ENCODE measurements at places on chromosomes 11 and 22.

GRCh38 chr11:115760461-115761320 is 256.5 kb upstream of the CADM1 start:
- no peak for DNase-seq

- no peak for DNase-seq
Measured at GRCh38 chr11:33500861-33501479, 199.7 kb downstream of the C11orf91 start.

GRCh38 chr11:129951201-129951865 is 51.3 kb downstream of the PRDM10 start:
- DNase-seq, result no peak

- no peak for DNase-seq
Measured at GRCh38 chr22:42511401-42511891, 8.2 kb downstream of the RRP7A start.

DNA sequence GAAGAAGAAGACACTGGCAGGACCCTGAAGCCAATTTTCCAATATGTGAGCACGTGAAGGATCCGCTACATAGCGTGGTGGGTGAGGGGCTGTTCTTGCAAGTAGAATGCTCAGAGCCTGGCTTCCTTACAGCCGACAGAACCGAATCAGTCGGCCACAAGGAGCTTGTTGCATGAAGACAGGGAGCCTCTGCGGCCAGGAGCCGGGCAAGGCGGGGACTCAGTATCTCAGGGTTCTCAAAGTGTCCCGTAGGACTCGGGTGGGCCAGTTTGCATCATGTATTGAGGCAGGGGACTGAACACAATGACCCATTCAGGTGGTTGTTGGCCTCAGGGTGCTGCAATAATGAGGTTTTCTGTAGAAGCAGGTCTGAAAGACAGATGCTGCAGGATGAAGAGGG is 289.5 kb downstream of the NTM start:
- no peak for DNase-seq

DNA sequence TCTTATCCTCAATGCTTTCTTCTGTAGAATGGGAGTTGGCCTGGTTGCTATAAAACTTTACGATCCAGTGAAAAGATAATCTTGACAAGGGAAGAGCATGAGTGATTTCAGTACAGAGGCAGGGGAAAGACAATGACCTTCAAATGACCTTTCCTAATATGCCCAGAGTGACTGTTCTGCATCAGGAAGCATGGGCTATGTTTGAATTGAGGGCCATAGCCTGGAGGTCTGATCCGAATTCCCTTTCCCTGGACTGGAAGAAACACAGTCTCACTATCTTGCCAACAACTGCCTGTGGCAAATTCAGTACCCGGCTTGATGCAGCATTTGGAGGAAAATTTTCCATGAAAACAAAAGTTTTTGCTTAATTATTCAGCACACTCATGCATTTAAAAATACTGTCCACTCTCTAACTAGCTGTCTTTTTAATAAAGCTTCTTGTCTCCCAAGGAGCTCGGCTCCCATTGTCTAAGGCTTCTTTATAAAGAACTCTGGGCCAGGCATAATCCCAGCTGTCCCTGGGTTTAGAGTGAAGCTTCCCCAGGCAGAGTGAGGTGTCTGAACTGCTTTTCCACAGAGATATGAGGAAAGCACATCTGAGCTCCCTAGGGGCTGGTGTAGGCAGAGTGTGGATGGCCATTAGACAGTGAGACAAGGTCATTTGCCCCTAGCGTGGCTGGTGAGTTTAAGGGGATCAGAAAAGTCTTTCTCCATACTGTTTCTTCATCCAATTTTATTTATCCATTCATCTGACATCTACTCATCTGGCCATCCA is 132.7 kb upstream of the CADM1 start:
- no peak for DNase-seq

DNA sequence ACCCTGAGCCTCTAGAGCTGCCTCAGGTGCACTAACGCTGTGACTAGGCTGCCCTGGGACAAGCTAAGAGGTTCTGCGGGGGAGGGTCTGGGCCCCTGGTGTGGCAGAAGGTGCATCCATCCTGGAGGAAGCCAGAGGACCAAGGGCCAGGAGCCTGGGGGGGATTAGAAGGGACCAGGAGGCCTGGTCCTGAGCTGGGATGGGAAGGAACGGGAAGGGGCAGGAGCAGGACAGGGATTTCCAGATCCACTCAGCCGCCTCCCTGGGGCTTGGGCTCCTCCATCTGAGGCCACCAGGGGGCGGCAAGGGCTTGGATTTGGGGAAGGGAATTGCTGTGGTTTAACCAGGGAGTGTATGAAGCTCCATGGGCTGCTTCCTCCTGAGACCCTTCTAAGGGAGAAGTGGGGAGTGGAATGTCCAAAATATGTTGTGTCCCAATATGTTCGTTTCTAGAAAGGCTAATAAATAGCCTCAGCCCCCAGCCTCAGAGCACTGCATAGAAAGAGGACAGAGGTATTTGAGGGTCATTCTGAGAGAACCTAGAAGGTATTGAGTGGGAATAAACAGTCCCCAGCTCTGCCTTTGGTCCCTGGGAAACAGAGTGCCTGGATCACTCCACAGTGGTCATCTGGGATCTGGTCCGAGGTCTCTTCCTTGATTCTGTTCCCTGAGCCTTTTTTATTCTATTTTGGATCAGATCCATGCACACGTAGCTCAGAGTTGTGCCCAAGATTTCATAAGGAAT is 17.4 kb upstream of the PRAME start:
- peak; percentile 64 for DNase-seq

GRCh38 chr22:50207383-50208140 is 6.8 kb downstream of the SELENOO start:
- peak; percentile 56 for DNase-seq

- DNase-seq, result no peak
Measured at GRCh38 chr11:61041755-61042518, 60.4 kb upstream of the CD5 start.

DNA sequence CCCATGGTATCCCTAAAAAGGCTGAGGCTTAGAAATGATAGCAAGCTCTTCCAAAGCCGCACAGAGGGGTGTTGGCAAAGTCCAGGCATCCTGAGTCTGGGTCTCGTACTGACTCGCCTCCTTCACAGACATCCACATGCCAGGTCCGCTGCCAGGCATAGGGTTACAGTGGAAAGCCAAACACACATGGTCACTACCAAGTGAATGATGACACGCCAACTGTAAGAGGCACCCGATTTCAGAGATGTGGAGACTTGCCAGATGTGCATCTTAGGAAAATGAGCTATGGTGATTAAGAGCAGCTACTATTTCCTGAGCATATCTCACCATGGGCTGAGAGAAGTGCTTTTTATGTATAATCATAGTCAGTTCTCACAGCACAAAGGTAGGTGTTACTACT is 314.9 kb downstream of the MIAT start:
- no peak for DNase-seq

DNA sequence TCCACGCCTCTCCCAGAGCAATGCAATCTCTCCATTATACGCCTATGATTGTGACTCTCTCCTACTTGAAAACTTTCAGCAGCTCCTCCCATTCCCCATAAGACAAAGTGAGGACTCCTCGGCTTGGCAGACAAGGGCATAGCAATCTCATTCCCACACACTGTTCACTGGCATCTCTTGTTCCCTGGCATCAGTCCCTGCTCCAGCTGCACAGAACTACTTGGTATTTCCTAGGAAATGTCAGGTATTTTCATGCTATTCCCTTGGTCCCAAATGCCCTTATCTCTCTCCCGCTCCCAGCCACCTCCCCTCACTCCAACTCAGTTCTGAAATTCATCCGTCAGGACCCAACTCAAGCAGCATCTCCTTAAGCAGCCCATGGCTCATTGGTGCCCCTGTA is 28.4 kb downstream of the TMPRSS5 start:
- DNase-seq, result no peak

Data from psoas muscle (tissue), 8 donors.